Activated CD4-positive, alpha-beta T cell treated with anti-CD3 and anti-CD28 coated beads, Interleukin-10, Interleukin-2, amounts not matched to agents 100 ng/mL and 50 ng/mL, durations not matched to agents 16 hours and 8 hours (primary cell): ENCODE measurements at places on chromosomes 1 and 21.

GRCh38 chr1:160167056-160167455 lies 15.7 kb downstream of the ATP1A4 start:
- DNase-seq: no peak

GRCh38 chr1:231844986-231845502 lies 218.5 kb downstream of the DISC1 start:
- peak; percentile 2 for DNase-seq

DNA sequence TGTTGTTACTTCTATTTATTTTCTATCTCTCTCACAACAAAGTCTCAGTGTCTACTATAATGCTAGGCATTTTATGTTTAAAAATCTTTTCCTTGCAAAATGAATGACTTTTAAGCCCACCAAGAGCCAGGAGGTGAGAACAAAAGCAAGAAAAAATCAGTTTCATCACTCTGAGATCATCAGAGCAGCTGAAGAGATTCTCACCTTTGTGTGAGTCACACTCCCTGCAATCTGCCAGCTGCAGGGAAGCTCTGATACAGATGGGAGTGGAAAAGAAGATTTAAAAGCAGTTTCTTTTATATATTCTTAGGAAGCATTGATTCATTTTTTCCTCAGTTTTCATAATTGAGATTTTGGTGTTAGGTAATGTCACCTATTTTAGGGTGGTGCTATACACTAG lies 107.6 kb downstream of the LHX9 start:
- DNase-seq: peak; percentile 2

DNA sequence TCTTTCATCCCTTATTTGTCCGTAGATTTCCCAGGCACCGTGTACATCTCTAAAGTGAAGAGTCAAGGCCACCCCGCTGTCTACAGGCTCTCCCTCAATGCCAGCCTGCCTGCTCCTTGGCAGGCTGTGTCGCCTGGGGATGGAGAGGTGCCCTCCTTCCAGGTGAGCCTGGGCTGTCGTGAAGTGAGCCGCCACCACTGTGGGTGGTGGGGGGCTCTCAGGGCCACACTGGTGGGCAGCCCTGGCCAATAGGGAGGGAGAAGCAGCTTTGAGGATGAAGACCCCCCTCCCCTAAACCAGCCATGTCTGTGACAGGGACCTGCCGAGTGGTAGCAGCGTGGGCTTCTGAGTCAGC lies 46.2 kb downstream of the DISP3 start:
- no peak for DNase-seq

GRCh38 chr1:176691251-176692228 lies 228.6 kb downstream of the PAPPA2 start:
- peak; percentile 47 for DNase-seq

DNA sequence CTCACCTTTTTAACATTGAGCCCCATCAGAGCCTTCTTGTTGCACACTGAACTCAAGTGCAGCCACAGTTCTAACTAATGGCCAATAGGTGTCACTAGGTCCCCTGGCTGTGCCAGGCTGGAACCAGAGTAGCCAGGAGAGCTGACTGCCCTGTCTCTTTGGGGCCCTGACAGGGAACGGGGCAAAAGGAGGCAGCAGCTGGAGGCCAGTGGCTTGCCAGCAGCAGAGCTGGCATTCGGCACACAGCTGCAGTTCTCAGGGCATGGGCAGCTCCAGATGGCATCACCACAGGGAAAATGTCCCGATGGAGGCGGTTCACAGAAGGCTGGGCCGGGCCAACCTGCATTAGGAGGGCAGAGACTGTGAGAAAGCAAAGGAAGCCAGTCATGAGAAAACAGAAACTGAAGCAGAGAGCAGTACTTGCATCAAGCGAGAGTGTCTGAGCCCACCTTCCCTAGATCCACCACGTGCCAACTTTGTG lies 188.6 kb downstream of the FCRL5 start:
- DNase-seq: peak; percentile 35

GRCh38 chr1:66585002-66585401 lies 51.0 kb downstream of the SGIP1 start:
- no peak for DNase-seq

GRCh38 chr1:180365039-180365438 lies 135.0 kb downstream of the LHX4 start:
- DNase-seq: no peak

DNA sequence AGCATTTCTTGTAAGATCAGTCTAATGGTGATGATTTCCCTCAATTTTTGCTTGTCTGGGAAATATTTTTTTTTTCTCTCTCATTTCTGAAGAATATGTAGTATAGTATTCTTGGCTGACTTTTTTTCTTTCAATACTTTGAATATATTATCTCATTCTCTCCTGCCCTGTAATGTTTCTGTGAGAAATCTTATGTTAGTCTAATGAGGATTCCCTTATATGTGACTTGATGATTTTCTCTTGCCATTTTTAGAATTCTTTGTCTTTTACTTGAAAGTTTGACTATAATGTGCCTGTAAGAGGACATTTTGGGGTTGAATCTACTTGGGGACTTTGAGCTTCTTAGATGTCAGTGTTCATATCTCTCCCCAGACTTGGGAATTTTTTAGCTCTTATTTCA lies 40.0 kb upstream of the PCBP3 start:
- no peak for DNase-seq

GRCh38 chr21:22804151-22804550 lies 1805.9 kb downstream of the NCAM2 start:
- DNase-seq: no peak

DNA sequence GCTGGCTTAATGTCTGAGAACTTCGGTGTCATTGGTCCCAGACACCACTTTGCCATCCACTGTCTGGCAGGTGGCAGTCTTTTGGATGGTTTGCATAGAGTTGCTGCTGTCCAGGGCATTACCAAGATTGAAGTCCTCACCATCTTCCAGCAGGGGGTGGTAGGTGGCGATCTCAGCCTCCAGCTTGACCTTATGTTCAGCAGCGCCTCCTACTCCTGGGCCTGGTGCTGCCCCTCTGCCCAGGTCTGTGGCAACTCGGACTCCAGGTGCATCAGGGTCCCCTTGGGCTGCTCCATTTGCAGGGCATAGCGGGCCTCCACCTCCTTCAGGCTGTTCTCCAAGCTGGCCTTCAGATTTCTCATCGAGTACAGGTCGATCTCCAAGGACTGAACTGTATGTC lies 573.3 kb upstream of the NCAM2 start:
- no peak for DNase-seq

- DNase-seq: no peak
These were observed 684 bp downstream of the ZBTB8B start for GRCh38 chr1:32465578-32465933.

DNA sequence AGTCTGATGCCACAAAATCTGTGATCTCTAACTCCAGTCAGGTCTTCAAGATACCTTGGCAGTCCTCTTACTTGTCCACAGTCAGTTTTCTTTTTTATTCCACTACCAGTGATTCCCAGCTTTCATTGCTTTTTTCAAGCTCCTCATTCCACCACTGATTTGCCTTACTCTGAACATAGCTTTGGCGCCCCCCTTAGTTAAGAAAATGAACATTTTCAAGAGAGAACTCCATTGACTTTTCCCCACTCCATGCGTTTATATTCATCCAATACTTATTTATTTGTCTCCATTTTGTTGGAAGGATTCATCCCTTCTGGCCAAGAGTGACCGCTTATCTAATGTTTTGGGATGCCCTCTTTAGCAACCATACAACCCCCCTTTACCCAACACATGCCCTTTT lies 33.9 kb upstream of the IPO9 start:
- DNase-seq: no peak

GRCh38 chr1:7679159-7679872 lies 91.8 kb upstream of the VAMP3 start:
- no peak for DNase-seq

DNA sequence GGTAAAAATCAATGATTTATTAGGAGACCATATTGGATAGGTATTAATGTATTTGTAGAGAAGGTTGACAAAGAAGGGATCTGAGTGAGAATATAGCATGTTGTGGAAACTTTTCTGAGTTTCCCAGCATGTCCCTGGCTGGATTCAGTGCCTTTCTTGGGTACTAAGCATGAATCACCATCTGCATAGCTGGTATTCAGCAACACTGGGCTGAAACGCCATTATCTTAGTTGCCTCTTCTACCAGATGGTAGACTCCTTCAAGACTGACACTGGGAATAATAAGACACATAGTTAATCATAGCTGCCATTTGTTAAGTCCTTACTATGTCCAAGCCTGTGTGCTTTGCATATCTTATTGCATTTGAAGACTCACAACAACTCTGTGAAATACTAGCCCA lies 45.5 kb downstream of the ATP5PF start:
- DNase-seq: no peak

- DNase-seq: no peak
These were observed 43.5 kb upstream of the IL12RB2 start for GRCh38 chr1:67264152-67264551.

- DNase-seq: no peak
These were observed 7.1 kb upstream of the CFAP107 start for GRCh38 chr1:12738934-12739333.

DNA sequence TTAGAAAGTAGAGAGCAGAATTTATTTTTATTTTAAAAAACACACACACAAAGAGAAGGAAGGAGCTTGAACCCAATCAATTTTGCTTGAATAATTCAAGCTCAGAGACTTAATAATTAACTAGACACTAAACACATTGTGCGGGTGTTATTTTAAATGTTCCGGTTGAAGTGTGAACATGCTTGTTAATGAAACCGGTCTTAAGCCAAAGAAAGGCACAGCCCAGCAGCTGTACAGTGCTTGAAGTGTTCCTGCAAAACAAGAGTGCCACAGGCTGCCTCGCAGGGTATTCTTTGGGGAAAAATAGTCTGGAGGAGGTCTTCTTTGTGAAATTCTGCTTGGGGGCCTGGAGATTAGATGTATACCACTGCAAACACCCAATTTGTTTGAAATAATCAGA lies 2.2 kb upstream of the CDC42BPA start:
- DNase-seq: no peak

DNA sequence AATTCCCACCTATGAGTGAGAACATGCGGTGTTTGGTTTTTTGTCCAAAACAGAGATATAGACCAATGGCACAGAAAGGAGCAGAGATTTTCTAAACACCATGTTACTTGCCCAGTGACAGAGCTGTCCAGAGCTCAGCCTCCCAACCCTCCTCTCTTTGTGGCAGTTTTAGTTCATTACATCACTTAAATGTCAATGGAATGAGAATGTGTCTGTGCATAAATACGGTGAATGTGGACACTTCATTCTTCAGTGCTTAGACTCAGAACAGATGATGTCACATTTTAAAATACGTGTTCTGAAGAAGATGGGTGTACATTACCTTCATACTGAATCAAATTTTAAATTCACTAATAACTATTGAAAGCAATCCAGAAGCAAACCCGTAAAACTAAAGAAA lies 374.9 kb downstream of the DSCAM start:
- DNase-seq: no peak

- DNase-seq: no peak
These were observed 22.4 kb downstream of the CFAP57 start for GRCh38 chr1:43194509-43194908.

GRCh38 chr1:112625696-112626095 lies 6.1 kb downstream of the CAPZA1 start:
- no peak for DNase-seq

GRCh38 chr1:162187687-162188276 lies 118.3 kb downstream of the NOS1AP start:
- no peak for DNase-seq

- DNase-seq: no peak
These were observed 88.5 kb downstream of the WDR3 start for GRCh38 chr1:118018060-118018459.

DNA sequence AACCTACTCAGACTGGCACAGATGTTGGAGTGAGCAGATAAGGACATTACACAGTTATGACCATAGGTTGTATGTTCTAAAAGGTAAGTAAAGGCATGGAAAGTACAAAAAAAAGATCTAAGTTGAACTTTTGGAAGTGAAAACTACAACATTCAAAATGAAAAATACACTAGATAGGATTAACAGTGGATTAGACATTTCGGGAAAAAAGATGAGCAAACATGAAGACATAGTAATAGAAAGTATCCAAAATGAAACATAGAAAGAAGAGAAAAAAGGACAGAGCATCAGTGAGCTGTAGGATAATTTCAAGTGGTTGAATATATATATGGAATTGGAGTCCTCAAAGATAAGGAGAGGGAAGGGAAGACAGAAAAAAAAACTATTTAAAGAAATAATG lies 34.0 kb upstream of the CR2 start:
- no peak for DNase-seq

GRCh38 chr1:116825207-116825719 lies 71.0 kb downstream of the CD2 start:
- no peak for DNase-seq

GRCh38 chr1:54703471-54703870 lies 12.2 kb upstream of the TTC4 start:
- no peak for DNase-seq

DNA sequence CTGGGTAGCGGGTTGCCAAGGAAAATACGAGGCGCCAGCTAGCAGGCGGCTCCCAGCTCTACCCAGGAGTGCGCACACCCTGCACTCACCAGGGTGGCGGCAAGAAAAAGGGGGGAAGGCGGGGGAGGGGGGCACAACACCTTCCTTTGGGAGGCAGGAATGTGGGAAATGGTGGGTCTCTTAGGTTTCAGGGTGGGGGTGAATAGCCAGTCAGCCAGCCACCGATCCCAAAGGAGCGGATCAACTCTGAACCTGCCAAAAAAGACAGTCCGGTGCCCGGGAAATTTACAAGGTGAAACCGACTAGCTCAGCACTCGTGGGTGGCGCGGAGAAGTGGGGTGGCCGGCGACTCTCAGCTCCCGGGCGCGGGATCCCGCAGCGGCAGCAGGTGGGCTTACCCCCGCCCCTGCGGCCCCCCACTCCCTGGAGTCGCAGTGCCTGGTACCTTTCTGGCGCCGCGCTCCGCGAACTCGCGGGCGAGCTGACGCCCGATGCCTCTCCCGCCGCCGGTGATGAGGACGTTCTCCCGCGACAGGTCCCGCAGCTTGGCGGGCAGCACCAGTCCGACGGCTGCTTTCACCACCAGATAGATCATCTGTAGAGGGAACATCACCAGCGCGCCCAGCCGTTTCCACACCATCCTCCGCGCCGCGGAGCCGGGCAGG lies 1.2 kb downstream of the DHRS3 start:
- peak; percentile 29 for DNase-seq

DNA sequence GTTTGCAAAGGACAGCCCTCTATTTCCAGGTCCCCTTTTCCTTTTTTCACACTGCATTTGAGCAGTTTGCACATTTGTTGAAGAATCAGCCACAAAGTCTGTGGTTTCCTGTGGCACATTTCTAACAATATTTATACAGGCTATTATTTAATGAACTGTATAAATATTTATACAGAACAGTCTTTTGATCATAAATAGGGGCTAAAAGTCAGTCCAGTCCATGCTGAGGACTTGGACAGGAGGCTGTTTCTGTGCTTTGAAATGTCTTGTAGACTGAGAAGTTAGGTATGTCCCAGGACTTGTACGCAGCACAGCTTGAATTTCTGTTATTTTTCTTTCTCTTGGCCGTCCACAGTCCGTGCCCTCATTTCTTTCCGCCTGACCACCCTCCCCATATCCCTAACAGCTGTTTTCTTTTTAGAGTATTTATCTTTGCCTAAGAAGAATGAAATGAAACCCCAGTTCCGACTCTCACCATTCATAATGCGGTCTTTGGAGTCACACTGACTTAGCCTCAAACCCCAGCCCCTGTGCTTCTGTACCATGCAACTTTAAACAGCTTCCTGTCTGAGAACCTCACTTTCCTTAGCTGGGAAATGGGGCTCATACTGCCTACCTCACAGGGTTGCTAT lies 19.7 kb downstream of the FGGY start:
- DNase-seq: peak; percentile 12

GRCh38 chr1:87084244-87084836 lies 169.9 kb downstream of the HS2ST1 start:
- DNase-seq: peak; percentile 12

GRCh38 chr1:208497866-208498541 lies 253.8 kb upstream of the PLXNA2 start:
- DNase-seq: no peak
